Osteocyte (in vitro differentiated cells): ENCODE measurements at places on chromosomes 13 and 19. TPM values are rescaled to one million over a fixed set of nuclear protein-coding genes. Genes with fewer than 3 reads are reported as not detected.

- peak overlapping the region; percentile 69 for H3K4me3 ChIP-seq
- peak overlapping the region; percentile 91 for H3K27ac ChIP-seq
- peaks cover 71% of the 10 kb centered on the region for H3K4me1 ChIP-seq
- H3K36me3 ChIP-seq: peaks cover 3% of the 10 kb centered on the region
Observed at GRCh38 chr19:18418483-18419194, 559 bp upstream of the SSBP4 start.

- no peak overlapping the region for H3K27ac ChIP-seq
- H3K4me1 ChIP-seq: peaks cover 7% of the 10 kb centered on the region
- H3K27me3 ChIP-seq: no peaks in the 10 kb centered on the region
- H3K36me3 ChIP-seq: no peaks in the 10 kb centered on the region
- no peak for DNase-seq
Observed at GRCh38 chr13:63167699-63168337, 1752.2 kb upstream of the PCDH20 start.

GRCh38 chr13:110258876-110259631 lies 47.9 kb downstream of the COL4A1 start:
- peaks cover 17% of the 10 kb centered on the region for H3K36me3 ChIP-seq
- peak overlapping the region; percentile 19 for H3K4me3 ChIP-seq
- H3K27ac ChIP-seq: peak overlapping the region; percentile 80
- no peaks in the 10 kb centered on the region for H3K27me3 ChIP-seq
- H3K4me1 ChIP-seq: peaks cover 81% of the 10 kb centered on the region

- H3K4me1 ChIP-seq: peaks cover 27% of the 10 kb centered on the region
- DNase-seq: no peak
- no peak overlapping the region for H3K4me3 ChIP-seq
- no peaks in the 10 kb centered on the region for H3K27me3 ChIP-seq
- no peaks in the 10 kb centered on the region for H3K36me3 ChIP-seq
Observed at GRCh38 chr19:47241919-47242577, 11.0 kb upstream of the BBC3 start.

ZNF506 gene
- total RNA-seq: 7.8 and 10.5 TPM in 2 replicates

COL5A3 gene
- 68.7 and 80.9 TPM in 2 replicates for total RNA-seq
